ENCODE measurements at places on chromosomes 7 and 10.
A peak's percentile ranks its signal among the peaks of the same experiment; 100 is the strongest.

GRCh38 chr10:44780426-44780825, 130.7 kb upstream of the TMEM72 start:
- no peak for DNase-seq

DNA sequence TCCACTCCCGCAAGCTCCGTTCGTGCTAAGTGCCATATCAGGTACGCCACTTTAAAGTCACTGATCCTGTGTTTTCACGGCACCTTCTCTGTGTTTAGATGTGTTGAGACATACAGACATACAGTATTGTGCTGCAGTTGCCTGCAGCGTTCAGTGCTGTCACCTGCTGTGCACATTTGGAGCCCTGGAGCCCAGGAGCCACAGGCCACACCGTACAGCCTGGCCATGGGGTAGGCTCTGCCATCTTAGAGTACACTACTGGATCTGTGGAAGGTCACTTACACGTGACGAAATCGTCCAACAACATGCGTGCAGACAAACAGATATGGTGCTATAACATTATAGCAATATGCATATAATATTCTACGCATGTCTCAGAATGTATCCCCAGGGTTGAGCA, 111.3 kb downstream of the ELFN1 start:
- DNase-seq = no peak

DNA sequence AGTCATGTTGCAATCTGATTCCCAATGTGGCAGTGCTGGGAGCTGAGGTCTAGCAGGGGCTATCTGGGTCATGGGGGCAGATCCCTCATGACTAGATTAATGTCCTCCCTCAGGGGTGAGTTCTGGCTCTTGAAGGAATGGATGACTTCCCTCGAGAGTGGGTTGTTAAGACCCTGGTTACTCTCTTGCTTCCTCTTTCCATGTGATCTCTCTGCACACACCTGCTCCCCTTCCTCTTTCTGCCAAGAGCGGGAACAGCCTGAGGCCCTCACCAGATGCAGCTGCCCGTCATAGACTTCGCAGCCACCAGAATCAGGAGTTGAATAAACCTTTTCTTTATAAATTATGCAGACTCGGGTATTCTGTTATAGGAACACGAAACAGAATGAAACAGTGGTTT, 37.8 kb downstream of the SFMBT2 start:
- no peak for DNase-seq

DNA sequence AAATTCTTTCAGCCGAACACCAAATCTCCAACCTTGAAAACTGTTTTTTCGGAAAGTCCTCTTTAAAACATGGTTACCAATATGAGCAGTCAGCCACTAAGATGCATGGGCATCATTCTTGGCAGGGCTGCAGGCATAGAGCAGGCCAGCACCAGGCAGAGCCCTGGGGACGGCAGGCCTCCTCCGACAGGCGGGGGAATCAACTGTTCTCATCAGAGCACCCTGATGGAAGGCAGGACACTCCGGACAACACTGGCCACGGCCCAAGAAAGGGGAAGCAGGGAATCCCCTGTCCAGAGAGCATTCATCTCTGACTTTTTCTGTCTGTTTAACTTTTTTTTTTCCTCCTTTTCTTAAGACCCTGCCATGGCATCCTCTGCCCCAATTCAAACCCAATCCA, 1.4 kb upstream of the NOS3 start:
- no peak for DNase-seq

- DNase-seq = no peak
Observed at GRCh38 chr10:49379596-49380410, 16.1 kb downstream of the DRGX start.

- no peak for DNase-seq
Observed at GRCh38 chr7:507623-508300, 11.9 kb downstream of the PDGFA start.

DNA sequence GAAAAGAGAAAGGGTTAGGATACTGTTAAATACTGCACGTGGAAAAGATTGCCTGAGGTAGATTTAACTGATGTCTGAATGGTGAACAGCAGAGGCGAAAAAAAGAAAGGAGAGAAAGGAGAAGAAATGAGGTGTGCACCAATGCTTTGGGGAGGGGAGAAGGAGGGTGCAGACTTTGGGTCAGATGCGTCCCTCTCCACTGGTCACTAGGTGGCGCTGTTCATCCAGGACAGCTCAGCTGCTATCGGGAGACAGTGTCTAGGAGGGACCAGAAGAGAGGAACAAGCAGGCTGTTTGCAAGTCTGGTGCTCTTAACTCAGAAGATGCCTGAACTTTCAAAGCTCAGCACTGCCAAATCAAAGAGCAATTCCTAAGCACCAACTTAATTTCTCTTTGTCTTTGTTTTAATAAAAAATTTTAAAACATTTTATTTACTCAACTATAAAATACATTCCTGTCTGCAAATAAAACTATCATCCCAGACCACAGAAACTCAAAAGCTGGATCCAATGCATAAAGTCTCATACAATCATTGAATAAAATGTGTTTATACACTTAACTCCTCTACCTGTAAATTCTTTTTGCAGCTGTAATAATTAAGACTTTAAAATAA, 83.9 kb upstream of the PDLIM1 start:
- DNase-seq = peak; percentile 45

DNA sequence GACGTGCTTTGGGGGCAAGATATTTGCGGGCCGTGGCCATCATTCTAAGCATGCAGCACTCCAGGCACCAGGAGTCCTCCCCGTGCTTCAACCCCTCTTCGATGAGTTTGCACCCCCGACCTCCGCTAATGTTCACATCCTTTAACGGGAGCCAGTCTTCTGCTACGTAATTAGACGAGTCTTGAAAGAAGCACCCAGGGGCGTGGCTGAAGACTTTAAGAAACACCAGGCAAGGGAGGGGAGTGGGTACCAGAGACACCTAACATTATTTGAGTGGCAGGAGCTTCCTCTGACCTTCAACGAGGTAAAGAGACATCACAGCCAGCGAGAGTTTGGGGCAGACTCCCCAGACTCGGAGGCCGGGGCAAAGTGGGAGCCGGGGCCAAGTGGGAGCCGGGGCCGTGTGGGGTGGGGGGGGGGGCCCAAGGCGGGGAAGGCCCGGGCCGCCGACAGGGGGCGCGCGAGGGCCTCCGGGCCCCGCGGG, 31.1 kb upstream of the TOMM7 start:
- no peak for DNase-seq

DNA sequence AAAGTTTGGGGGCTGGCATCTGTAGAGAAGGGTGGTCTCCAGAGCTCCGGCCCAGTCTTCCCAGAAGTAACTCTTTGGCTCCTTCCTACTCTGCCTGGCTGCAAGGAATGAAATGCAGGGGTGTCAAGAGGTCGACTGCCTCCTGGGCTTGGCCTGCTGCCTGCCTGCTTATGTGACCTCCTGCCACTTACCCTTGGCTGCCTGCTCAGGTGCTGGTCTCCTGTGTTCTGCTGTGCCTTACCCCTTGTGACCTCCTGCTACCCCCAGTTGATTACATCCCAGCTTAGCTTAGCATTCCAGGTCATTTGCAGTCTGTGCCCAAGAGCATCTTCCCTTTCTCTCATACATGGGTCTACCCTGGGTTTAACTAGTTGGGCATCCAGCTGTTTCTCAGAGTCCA, 180.2 kb downstream of the PTPN20 start:
- no peak for DNase-seq

DNA sequence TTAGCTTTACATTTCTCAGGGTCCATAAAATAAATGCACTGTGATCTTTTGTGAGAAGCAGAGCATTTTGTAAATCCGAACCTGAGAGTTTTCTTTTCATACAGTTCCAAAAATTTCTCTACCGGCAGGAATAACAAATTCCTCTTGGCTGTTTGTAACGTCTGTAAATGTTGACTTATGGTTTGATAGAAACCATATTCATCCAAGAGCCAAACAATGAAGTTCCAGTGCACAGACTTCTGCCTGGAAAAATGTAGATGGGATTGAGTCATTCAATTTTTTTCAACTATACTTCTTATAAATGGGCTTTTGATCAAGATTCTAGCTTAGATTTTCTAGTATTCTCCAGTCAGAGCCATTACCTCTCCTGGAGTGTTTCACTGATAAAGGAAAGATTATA, 530.6 kb downstream of the TFEC start:
- DNase-seq = no peak

DNA sequence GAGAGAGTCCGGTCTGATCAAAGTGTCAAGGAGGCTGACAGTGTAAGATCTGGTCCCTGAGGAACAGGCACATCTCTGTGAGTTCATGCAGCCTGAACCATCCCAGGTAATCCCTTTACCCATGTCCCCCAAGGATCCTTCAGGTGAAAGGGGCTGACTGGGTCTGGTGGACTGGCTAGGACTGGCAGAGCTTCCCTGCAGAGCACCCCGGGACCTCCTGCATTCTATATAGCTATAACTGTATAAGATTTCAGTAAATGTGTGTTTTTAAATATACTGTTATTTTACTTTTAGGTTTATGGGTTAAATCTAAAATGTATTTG, 246.8 kb downstream of the ELMO1 start:
- DNase-seq = no peak

DNA sequence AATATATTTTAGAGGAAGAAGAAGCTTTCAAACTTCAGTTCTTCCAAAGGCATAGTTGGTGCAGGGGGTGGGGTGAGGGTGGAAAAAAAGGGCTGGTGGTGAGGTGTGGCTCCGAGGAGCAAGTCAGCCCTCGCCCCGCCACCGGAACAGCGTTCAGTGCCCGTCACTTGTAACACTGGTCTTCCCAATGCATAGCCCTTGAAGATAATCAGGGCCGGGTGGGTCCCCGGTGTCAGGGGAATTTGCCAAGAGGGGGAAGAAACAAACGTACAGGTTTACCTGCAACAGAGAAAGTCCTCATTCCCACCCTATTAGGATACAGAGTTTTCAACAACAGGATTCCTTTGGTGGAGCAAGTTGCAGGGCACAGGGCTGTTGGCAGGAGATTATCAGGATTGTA, 1.5 kb downstream of the SVOPL start:
- DNase-seq = no peak

- no peak for DNase-seq
Observed at GRCh38 chr7:97732565-97733275, 834 bp downstream of the TAC1 start.

DNA sequence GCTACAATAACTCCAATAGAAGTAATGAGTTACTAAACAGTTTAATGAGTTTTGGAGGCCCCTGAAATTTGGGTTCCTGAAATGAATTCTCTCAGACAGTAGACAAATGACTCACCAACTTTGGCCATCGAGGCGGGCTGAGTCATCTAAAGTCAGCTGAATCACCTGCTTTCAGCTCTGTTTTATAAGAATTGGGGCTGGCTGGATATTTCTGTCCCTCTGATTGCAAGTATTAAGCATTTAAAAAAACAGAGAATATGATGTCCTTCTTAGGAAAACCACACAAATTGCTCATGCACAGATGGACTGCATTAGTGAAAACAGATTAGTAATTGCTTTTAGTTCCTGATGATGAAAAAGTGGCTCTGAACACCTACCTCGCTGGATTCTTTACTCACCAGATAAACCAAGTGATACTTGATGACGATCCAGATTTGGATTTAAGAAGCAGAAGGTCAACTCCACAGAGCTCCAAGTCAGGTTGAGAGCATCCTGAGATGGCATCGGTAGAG, 59.1 kb downstream of the ZNF365 start:
- peak; percentile 44 for DNase-seq

- no peak for DNase-seq
Observed at GRCh38 chr10:23171232-23171876, 20.8 kb upstream of the PTF1A start.

DNA sequence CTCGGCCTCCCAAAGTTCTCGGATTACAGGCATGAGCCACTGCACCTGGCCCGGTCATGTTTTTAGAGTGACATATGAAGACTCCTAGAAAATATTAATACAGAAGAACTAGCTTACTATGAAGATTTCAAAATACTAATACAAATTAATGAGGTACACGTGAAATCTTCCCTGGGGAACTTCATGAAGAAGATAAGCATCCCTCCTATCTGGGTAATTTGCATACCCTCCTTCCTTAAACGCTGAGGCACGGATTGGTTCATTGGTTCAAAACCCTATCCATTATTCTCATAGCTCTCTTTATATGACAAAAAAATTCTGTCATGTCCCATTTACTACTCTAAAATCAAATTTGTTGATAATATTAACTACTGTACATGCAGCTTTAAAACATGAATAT, 224.8 kb upstream of the KLF14 start:
- DNase-seq = no peak

- no peak for DNase-seq
Observed at GRCh38 chr10:131310551-131311401, 745 bp downstream of the TCERG1L start.

DNA sequence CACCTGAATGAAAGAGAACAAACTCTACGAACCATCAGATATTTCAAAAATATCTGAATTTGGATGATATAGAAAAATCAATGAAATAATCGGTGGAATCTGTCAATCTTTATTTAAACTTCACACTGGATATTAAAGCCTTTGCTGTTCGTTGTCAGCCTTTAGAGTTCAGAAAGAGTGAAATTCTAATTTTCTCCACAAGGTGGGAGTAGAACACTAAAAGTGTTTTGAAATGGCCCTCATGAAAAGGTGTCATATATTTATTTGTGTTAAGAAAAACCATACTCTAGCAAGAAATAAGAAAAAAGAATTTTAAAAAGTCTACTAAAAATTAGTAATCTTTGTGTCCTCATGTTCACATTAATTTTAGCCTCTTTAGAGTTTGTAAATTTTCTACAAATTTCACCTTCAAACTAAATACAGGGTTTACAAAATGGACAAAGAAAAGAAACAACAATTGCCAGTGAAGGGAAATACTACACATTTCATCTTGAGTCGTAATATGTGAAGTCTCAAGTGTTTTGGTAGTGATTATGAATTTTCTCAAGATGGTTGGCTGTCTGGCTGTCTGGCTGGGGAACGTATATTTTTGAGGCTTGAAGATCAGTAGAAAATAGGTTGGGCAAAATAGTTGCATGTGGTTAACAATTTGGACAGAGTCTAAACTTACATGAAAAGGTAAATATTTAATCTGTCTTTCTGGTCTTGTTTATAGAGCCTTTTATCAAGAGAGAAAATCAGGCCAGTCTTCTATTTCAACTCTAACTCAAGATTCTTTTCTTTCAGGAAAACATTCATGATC, 43.7 kb downstream of the DNAJB9 start:
- peak; percentile 36 for DNase-seq

DNA sequence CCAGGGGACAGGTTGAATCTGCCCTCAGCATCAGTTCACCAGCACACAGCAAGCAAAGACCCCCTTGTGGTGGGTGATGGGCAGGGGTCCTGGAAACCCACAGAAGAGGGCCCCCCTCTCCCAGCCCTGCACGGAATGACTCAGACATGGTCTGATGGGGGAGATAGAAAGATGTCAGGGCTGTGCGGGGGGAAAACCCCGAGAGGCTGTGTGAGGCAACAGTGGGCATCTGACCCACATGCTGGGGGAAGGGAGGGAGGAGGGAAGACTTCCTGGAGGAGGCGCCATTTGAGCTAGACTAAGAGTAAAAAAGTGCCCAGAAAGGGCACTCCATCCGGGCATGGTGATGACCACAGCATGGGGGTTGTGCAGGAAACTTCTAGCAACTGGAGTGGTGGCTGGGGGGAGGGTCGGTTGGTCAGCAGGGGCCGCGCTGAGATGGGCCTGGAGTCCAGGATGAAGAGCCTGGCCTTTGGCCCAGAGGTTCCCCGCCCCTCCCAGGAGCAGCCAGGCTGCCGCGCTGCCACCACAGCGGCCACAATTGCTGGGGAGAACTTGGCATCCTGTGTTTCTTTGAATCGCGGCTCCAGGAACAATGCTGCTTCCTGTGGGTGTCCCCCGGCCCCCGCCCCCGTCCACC, 2.5 kb downstream of the LFNG start:
- DNase-seq = no peak

GRCh38 chr10:60073781-60074656, 167.7 kb upstream of the CCDC6 start:
- DNase-seq = no peak

GRCh38 chr7:2675256-2675764, 12.7 kb upstream of the AMZ1 start:
- DNase-seq = no peak
